Thymus (tissue), 14 donors: ENCODE measurements at places on chromosomes 6 and 20.

GRCh38 chr6:37057678-37058077 is 52.2 kb downstream of the FGD2 start:
- no peaks in the 10 kb centered on the region for H3K36me3 ChIP-seq
- no peak overlapping the region for H3K27ac ChIP-seq
- H3K4me1 ChIP-seq, result peaks cover 25% of the 10 kb centered on the region
- no peak overlapping the region for H3K4me3 ChIP-seq
- H3K27me3 ChIP-seq, result no peaks in the 10 kb centered on the region

DNA sequence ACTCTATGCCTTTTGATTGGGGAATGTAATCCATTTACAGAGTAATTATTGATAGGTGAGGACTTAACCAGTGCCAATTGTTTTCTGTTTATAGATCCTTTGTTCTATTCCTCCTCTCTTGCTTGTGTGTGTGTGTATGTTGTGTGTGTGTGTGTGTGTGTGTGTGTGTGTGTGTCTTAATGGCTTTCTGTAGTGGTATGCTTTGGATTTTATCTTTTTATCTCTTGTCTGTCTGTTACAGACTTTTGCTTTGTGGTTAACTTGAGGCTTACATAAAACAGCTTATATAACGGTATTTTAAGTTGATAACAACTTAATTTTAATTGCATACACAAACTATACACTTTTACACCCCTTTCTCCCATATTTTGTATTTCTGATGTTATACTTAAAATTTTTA is 54.7 kb downstream of the CDC5L start:
- no peak overlapping the region for H3K4me3 ChIP-seq
- no peaks in the 10 kb centered on the region for H3K27me3 ChIP-seq
- H3K4me1 ChIP-seq, result peaks cover 3% of the 10 kb centered on the region

DNA sequence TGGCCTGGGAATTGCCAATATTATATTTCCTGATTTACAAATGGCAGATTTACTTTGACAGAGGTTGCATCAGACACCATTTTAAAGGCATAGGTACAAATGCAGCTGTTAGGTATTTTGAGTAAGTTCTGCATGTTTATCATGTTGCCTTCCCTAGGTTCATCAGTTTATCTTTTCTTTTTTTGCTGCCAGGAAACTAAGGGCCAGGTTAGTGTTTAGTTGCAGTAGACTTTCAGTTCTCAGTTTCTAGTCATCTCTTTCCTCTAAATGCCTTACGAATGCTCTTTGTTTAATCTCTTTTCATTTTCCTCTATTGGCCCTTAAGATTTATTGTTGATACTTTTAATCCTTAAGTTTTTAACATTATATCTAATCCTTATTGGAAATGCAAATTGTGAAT is 129.9 kb downstream of the SMAP1 start:
- H3K4me3 ChIP-seq, result no peak overlapping the region
- H3K27ac ChIP-seq, result no peak overlapping the region
- H3K36me3 ChIP-seq, result no peaks in the 10 kb centered on the region
- DNase-seq, result no peak
- no peaks in the 10 kb centered on the region for H3K27me3 ChIP-seq

DNA sequence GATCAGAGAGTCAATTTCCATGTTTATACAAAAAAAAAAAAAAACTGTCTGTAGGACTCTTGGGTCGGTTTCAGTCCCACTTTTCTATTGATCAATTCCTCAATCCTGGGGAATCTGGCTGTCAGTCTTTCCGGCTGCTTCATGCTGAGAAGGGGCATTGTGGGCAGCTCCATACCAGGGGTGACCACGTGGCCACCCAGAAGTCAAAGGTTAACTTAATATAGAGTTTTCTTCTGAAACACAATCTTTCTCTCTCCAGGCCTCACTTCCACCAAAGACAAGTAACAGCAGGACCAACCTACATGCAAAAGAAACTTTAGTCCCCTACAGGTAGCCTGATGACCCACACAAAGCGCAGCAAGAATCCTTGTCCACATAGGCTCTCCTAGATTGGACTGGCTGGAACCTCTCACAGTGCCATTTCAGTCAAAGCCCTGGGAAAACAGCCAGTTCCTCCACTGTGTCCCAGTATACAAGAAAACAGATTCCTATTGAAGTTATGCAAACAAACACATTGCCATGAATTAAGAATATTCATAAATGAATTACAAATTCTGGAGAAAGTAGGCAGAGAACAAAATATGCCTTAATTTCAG is 18.5 kb upstream of the SERPINB9 start:
- H3K36me3 ChIP-seq, result no peaks in the 10 kb centered on the region
- H3K4me3 ChIP-seq, result no peak overlapping the region
- DNase-seq, result no peak
- no peaks in the 10 kb centered on the region for H3K27me3 ChIP-seq

- no peaks in the 10 kb centered on the region for H3K27me3 ChIP-seq
- no peak overlapping the region for H3K4me3 ChIP-seq
- DNase-seq, result no peak
These were observed 147.4 kb downstream of the BACH2 start for GRCh38 chr6:90149280-90149679.
